ENCODE measurements at places on chromosomes 16 and 17. TPM values are rescaled to one million over a fixed set of nuclear protein-coding genes. Genes with fewer than 3 reads are reported as not detected.

DNA sequence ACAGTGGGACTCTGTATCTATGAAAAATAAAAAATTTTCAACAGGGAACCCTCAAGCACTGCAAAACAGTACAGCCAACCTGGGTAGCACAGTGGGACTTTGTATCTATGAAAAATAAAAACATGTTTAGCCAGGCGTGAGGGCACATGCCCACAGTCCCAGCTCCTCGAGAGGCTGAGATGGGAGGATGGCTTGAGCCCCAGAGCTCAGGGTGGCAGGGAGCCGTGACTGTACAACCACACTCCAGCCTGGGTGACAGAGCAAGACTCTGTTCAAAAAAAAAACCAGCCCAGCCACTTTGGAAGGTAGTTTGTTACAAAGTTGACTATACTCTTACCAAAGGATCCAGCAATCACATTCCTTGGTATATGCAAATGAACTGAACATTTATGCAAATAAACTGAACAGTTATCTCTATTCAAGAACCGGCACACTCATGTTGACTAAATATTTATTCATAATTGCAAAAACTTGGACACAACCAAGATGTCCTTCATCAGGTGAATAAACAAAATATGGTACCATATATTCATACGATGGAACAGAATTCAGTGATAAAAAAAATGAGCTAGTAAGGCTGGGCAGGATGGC is 5.2 kb downstream of the RPH3AL start:
- no peak for DNase-seq
- H3K27ac ChIP-seq = no peak overlapping the region
- no peaks in the 10 kb centered on the region for H3K4me1 ChIP-seq

GRCh38 chr16:3816326-3816725 is 64.2 kb downstream of the CREBBP start:
- peaks cover 18% of the 10 kb centered on the region for H3K27me3 ChIP-seq
- peaks cover 9% of the 10 kb centered on the region for H3K36me3 ChIP-seq
- H3K27ac ChIP-seq = no peak overlapping the region
- no peak for DNase-seq
- H3K4me3 ChIP-seq = no peak overlapping the region
- H3K4me1 ChIP-seq = peaks cover 33% of the 10 kb centered on the region

DNA sequence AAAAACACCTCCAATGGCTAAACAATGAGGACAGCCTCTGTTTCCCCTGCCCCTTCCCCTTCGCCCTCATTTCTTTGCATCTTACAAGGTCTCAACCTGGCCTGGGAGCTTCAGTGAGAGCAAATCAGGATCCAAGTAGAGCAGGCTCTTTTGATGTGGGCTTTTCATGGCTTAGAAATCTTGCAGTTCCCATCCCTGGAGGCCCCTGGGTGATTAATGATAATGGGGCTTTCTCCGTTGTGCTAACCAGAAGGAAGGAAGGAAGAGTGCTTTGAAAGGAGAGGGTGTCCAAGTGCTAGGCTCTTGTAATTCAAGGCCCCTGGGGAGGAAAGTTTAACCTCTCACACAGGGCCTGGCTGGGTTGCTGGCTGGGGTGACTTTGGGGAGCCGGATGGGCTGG is 18.5 kb upstream of the IRX3 start:
- H3K4me1 ChIP-seq = no peaks in the 10 kb centered on the region
- no peaks in the 10 kb centered on the region for H3K27me3 ChIP-seq
- no peak overlapping the region for H3K4me3 ChIP-seq
- no peak for DNase-seq

DNA sequence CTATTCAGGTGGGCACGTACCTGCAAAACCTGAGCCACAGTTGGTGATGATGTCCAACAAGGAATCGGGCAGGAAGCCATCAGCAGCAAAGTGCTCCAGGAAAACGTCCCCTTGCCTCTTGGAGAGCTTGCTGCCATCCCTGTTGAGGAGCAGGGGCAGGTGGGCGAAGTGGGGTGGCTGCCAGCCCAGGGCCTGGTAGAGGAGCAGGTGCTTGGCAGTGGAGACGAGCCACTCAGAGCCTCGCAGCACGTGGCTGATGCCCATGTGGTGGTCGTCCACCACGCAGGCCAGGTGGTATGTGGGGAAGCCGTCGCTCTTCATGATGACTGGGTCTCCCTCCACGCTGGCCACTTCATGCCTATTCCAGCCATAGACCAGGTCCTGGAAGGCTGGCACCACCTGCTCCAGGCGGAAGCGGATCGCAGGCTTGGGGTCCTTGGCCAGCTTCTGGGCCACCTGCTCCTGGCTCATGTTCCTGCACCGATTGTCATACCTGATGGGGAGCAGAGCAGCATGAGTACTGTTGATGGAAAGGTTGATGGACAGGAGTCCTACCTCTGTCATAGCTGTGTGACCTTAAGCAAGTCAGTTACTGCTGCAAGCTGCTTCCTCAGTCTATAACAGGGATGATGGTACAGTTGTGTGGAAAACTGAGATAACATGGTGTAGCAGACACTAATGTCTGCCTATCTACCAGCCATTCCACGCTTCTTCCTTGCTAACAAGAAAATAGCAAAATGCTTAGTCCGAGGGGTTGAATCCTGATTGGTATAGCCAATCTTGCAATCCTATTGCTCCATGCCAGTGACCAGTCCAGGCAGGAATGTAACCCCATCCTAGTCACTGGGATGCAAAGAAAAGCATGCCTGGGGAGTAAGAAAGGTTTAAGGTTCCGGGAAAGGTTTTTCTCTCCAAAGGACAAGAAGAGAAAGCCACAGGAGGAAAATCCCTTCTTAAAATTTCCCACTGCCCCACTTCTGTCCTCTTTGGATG is 22.0 kb downstream of the EARS2 start:
- H3K4me3 ChIP-seq = no peak overlapping the region
- no peak overlapping the region for H3K27ac ChIP-seq
- H3K36me3 ChIP-seq = peaks cover 21% of the 10 kb centered on the region
- H3K27me3 ChIP-seq = no peaks in the 10 kb centered on the region

- no peak overlapping the region for H3K4me3 ChIP-seq
- peaks cover 8% of the 10 kb centered on the region for H3K4me1 ChIP-seq
- H3K27ac ChIP-seq = no peak overlapping the region
- peaks cover 72% of the 10 kb centered on the region for H3K27me3 ChIP-seq
These were observed 3.7 kb upstream of the SRCIN1 start for GRCh38 chr17:38609280-38610031.

- H3K4me3 ChIP-seq = no peak overlapping the region
- no peak for DNase-seq
- no peaks in the 10 kb centered on the region for H3K27me3 ChIP-seq
- peaks cover 12% of the 10 kb centered on the region for H3K4me1 ChIP-seq
- peak overlapping the region; percentile 43 for H3K27ac ChIP-seq
These were observed 55.2 kb downstream of the ACTG1 start for GRCh38 chr17:81457401-81457800.

GRCh38 chr17:77441130-77441920 is 300.6 kb downstream of the SEC14L1 start:
- H3K27ac ChIP-seq = peak overlapping the region; percentile 94
- H3K36me3 ChIP-seq = peaks cover 6% of the 10 kb centered on the region
- DNase-seq = peak; percentile 81
- H3K4me1 ChIP-seq = peaks cover 97% of the 10 kb centered on the region
- peak overlapping the region; percentile 60 for H3K4me3 ChIP-seq

GRCh38 chr17:65328567-65328966 is 191.4 kb downstream of the RGS9 start:
- DNase-seq = peak; percentile 1
- H3K27ac ChIP-seq = no peak overlapping the region
- H3K4me1 ChIP-seq = no peaks in the 10 kb centered on the region
- H3K4me3 ChIP-seq = no peak overlapping the region
- H3K36me3 ChIP-seq = no peaks in the 10 kb centered on the region

Gene DHRS13
- 25.9 TPM for total RNA-seq

Gene ABCC6
- total RNA-seq = 0.16 TPM
